ENCODE measurements at places on chromosomes 16 and 17.
A peak's percentile ranks its signal among the peaks of the same experiment; 100 is the strongest.

DNA sequence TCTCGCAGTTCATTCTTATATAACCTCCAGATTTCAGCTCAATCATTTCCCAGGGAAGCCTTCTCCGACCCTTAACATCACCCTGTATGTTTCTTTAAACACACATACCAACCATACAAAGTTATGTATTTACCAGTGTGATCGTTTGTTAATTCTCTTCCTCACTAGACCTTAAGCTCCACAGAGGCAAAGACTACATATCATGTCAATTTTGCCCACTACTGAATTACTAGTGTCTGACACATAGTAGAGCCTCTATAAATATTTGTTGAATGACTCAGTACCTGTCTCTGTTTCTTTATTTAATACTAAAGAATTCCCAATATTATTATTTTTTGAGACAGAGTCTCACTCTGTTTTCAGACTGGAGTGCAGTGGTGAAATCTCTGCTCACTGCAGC lies 137.2 kb downstream of the SHISA9 start:
- no peak for DNase-seq

GRCh38 chr16:65062736-65063583 lies 58.9 kb downstream of the CDH11 start:
- no peak for DNase-seq

DNA sequence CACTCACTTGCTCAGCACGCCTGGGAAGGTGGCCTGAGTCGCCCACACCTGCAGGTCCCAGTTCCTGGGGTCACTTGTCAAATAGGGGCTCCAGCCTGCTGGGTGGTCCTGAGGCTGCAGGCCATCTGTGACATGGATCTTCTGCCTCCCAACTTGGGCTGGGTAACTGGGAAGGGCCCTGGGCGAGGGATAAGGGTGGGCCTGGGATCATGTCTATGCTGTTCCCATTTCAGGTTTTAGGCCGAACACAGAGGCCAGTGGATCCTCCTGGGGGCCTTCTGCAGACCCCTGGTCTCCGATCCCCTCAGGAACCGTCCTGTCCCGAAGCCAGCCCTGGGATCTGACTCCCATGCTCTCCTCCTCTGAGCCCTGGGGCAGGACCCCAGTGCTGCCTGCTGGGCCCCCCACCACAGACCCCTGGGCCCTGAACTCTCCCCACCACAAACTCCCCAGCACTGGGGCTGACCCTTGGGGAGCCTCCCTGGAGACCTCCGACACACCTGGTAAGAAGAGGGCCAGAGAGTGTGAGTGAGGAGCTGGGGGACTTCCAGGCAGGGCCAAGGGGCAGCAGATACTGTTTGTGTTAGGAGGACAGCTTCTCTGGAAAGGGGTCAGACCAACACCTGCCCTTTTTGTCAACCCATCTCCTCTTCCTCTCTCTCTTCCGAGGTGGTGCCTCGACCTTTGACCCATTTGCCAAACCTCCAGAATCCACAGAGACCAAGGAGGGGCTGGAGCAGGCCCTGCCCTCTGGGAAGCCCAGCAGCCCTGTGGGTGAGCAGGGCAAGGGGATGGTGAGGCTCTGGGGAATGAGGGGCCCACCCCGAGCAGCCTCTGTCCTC lies 6.2 kb upstream of the SPATA20 start:
- no peak for DNase-seq

DNA sequence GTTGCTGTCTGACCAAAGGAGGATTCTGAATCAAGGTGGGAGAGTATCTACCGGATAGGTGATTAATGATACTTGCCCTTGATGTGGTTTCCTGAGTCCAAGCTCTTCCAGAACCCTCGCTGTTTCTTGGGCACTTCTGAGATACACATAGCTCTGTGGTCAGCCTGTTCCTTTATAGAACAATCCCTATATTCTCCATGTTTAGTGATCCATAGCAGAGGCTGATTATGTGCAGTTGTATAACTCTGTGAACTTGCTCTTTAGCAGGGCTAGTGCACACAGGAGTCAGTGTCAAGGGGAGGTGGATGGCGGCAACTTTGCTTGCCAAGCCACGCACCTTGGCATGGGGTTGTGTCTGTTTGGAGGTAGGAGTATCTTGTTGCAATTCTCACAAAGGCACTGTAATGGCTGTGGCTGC lies 36.1 kb downstream of the ARL4D start:
- DNase-seq = peak; percentile 97

DNA sequence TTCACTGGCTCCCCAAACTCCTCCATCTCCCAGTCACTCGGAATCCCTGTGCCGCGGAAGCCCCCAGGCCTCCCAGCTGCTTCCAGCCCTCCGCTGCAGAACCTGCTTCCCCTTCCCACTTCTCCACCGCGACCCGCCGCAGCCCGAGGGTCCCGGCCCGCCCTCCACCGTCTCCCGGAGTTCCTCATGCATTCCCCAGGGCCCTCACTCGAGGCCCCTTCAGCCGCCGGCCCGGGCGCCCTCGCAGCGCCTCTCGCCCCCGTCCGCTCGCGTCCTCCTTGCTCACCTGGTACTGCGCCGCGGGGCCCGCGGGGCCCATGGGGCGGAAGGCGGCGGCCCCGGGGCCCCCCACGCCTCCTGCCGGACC lies 329 bp downstream of the SMARCD2 start:
- DNase-seq = no peak

- DNase-seq = no peak
These were observed 28.4 kb downstream of the CLUAP1 start for GRCh38 chr16:3529175-3529574.

GRCh38 chr16:8173111-8173644 lies 417.1 kb downstream of the TMEM114 start:
- peak; percentile 81 for DNase-seq

- DNase-seq = no peak
These were observed 13.9 kb downstream of the RECQL5 start for GRCh38 chr17:75652934-75653549.

DNA sequence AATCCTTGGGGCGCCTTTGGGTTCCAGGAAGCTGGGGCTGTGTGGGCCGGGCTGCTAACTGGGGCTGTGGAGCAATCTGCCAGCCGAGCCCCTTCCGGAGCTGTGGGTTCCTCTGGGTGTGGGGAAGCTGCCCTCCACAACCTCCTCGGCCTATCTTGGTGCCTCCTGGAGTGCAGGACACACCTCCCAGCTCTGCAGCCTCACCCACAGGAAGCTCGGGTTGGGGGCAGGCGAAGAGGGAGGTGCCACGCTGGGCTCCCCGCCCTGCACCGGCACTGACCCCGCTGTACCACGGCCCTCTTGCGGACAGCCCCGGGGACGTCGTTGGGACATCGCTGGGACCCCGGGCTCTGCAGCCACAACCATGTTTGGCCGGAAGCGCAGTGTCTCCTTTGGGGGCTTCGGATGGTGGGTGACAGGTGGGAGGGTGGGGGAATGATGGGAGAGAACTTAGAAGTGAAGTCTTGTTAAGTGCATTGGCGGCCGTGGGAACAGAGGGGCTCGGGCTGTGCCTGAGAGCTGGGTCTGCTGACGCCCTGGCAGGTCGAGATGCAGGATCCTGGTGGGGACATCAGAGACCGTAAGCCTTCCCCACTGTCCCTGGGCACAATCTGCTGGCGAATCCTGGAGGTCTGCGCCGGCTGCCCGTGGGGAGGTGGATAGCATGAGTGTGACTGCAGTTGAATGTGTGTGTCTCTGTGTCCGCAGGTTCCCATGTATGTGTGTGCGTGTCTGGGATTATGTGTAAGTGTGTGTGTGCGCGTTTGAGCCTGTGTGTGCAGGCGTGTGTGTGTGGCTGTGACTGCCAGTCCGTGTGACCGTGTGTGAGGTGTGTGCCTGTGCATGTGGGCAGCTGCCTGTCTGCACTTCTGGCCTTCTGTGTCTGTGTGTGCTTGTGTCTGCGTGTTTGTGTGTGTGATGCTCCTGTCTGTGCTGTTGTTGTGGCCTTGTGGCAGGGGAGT lies at the start of gene RAP1GAP2:
RAP1GAP2 (plus strand) TSS at position 275 of the 962 bp plus-strand sequence; CDS start at position 365, 90 bp downstream.
- DNase-seq = no peak

- DNase-seq = no peak
These were observed 59.7 kb downstream of the GRIN2A start for GRCh38 chr16:10122546-10122945.

DNA sequence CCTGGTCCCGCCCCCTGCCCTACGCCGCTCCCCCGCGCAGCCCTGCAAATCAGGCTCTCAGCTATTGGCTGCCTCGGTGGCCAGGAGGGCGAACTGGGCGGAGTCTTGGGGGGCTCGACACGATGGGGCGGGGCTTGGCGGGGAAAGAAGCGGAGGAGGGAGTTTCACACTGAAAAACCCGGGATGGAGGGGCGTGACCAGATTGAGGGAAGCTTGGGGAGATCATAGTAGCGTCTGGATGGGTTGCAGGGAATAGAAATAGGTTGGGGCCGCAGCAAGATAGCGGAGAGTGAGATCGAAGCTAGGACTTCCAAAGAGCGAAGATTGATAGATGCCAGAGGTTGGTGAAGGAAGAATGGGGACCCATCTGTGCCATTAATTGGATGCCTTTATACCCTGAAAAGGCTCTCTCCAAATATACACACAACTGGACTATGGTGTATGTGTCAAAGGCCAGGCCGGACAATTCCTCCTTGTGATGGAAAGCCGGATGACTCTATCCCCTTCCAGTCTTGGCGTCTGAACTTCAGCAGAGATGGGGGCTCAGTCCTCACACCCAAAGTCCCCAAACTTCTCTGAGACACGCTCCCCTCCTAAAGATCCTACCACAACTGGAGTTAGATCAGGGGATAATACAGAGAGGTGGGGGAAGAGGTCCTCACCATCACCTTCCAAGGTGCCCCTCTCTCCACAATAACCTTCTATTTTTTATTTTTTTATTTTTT lies 376 bp upstream of the STAC2 start:
- DNase-seq = no peak

DNA sequence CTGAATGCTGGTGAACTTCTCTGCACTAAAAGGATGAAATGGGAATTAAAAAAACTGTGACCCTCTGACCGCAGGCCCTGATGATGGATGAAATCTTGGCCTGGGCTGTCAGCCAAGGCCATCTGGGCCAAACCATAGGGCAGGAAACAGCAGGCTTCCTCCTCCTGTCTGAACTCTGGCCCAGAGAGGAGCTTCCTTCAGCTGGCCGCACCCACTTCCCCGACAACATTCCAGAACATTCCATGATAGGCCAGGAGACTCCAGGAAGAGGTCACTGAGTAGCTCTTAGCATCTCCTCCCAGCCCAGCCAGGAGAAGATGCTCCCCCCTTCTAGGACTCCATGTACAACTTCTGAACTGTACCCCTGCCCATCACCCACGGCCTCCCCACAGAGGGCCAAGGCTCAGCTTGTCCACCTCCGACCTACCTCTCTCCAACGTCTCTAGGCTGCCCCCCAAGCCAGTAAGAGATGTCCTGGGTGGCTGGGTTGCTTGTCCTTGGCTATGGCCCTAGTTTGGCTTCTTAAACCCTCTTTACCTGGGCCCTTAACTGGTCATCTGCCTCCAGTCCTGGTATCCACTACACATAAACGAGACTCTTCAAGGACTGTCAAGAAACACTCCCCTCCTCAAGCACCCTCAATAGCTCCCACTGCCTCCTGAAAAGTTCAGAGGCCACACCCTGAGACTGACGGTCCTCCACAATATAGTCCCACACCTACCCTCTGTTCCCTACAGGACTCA lies 1.7 kb downstream of the RPH3AL start:
- peak; percentile 80 for DNase-seq

DNA sequence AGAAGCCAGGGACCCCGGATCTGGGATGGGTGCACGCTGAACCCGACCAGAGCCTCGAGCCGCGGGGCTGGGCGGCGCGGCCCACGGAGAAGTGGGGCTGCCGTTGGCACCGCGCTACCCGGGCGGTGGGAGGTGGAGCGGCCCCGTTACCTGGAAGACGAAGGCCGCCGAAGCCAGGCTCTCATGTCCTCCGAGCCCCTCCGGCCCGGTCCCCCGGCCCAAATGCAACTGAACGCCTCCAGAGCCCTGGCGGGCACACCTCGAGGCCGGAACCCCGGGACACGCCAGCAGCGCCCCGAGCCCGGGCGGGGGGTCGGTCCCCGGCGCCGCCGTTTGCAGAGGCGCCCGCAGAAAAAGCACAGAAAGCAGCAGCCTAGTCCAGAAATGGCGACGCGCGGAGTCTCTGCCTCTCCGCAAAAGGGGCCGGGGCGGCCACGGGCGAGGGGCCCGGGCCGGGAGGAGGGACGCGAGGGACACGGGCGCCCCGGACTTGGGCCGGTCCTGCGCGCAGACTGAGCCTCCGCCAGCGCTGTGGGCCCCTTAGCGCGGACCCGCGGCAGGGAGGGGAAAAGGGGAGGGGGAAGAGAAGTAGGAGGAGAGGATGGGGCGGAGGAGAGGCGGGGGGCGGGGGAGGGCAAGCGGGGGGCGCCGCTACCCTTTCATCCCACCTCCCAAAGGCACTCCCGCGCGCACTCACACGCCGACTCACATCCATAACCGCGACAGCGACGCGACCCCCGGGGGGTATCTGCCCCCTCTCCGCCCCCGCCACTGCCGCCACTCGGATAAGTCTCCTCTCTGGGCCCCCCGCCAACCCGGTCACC lies 1.4 kb downstream of the AXIN2 start:
- peak; percentile 86 for DNase-seq

- no peak for DNase-seq
These were observed 17.1 kb downstream of the ANKRD11 start for GRCh38 chr16:89473136-89473712.

DNA sequence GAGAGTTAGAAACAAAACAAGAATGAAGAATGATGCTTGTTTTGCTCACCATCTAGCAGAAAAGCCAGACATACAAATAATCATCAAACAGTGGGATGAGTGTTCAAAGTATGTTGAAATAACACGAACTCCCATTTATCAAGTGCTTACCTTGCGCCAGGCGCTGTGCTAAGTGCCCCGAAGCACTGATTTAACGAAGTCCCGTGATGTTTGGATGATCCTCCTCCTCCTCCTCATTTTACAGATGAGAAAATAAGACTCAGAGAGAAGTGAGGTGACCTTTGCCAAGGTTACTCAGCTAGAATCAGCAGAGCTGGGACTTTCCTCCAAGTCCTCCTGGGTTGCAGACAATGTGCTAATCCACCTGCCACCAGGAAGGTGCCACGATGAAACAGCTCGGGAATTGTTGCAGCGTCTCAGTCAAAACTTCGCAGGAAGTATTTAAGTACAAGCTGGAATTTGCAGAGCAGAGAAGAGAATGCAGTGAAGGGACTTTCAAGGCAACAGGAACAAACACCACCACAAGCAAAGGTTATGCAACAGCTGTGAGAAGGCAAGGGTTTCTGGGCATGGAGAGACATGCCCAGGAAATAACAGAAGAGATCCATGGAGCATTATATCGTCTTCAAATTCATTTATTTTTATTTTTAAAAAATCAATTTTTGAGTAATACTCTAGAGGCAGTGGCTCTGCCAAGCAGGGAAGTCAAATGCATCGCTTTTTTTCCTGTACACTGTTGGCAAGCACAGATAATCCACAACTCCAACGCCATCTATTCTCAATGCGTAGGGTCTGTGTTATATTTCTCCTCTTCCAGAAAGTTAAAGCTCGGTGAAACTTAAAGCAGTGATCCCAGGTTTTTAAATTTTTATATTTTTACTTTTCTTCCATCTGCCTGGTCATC lies 11.1 kb downstream of the PRCD start:
- no peak for DNase-seq

- DNase-seq = no peak
These were observed 68.5 kb downstream of the RPA1 start for GRCh38 chr17:1898332-1898731.

GRCh38 chr16:19348578-19349315 lies 63.2 kb downstream of the CLEC19A start:
- no peak for DNase-seq
